ENCODE measurements at places on chromosomes 11 and 22.

DNA sequence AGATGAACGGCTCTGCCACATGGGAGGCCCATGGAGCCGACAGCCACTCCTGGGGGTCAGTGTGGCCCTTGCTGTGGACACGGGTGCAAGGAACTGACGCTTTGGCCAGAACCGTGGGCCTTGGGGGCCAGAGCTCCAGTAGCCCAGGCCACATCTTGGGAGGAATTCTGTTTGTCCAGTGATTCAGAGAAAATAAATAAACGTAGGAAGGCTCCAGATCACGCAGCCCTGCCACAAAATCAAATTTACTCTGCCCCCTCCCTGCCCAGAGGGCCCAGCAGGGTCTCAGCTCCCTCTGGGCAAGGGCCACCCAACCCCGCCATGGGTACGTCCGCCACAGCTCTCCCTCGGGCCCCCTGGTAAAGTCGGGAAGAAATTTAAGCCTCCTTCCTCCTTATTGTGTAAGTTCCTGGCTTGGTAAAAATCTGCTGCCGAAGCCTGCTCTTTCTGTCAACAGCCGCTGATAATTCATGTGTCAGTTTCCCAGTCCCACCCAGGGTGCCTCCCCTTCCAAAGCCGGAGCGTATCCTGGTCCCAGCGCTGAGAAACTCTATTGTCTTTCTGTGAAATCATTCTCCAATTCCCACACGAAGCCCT is 6.9 kb upstream of the MUC5AC start:
- DNase-seq: peak; percentile 62

DNA sequence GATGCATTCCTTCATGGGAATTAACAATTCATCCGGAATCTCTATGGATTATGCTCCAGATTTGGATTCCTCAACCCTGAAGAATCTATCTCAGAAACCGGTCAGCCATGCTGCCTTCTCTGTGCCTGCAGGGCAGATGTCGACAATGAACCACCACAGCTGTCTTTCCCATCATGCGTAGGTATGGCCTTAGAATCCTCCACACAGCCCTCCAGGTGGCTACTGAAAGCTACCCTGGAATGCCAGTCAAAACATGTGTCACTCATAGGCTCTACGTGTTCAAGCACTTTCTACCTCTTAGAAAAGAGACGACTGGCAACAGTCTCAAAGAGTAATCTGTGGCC is 19.4 kb downstream of the MAML2 start:
- DNase-seq: no peak

DNA sequence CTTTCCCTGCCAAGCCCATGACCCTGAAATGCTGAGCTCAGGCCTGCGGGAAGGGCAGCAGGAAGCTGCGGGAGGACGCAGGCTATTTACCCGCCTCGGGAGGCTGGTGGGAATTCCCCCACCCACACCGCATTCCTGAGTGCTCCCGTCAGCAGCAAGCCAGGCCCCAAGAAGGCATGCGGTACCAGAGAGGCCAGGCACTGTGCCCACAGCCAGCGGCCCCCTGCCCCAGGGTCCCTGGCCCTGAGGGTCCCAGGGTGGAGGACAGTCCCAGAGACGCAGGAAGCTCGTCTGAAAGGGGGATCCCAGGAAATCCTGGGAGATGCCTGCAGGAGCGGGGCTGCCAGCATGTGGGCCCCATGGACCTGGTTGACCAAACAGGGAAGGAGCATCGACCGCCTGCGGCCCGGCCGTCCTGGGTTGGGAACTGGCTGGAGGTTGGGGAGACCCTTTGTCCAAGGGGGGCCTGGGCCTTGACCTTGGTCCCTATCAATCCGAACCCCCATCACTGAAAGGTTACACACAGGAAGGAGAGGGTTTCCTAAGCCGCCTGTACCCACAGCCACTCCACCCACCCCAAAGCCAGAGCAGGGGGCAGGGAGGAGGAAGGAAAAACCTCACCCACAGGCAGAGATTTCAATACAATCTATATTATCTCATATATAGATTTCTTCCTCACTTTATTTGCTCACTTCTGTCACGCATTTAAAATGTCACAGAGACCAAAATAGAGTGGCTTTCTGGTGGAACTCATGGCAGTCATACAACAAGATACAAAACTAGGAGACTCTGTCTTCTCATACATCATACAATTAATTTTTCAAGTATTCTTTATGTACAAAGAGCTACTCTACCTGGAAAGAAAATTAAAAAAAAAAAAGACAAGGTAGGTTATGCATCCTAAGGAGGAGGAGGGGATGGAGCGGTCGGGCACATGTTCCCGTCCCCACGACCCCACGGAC is 17.1 kb downstream of the MAFF start:
- DNase-seq: peak; percentile 94

- DNase-seq: no peak
Observed at GRCh38 chr11:83115551-83115950, 41.4 kb upstream of the PCF11 start.

DNA sequence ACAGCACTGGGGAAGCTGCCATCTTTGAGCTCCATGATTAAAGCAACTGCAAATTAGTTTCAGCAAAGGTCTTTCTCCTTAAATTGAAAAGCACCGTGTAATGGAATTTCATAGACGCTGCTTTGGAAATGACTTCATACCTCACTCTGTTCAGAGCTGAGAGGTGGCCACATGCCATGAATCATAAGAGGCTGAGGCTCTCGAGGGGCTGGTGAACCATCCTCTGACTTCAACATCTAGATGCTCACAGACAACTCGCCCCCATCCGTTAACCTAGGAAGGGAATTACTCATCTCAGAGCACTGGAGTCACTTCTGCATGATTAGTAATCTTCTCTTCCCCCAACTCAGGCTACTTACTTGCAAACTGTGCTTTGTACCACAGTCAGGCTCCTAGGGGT is 122.3 kb downstream of the RCN1 start:
- DNase-seq: peak; percentile 99

- DNase-seq: peak; percentile 80
Observed at GRCh38 chr11:107858217-107859070, at the start of gene SLC35F2. TSS of gene SLC35F2 (minus strand) at chr11:107858787. CDS start at chr11:107858767, 20 bp downstream.

DNA sequence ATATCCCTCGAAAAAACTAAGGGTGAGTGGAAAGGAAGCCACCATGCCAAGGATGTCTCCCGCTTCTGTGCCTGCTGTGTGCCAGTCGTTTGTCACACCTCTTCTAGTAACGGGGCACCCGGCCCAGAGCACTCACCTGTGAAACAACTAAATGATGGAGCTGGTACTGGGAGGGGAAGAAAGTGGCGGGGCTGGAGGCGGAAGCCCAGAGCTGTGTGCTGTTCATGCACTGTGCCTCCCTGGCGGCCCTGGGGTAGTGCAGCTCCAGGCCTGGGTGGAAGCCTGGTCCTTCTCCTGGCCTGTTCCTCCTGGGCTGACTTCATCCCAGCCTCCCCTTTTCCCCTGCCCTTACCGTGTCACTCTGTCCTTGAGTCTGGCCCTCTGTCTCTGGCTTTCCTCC is 130.2 kb downstream of the CEP164 start:
- no peak for DNase-seq

DNA sequence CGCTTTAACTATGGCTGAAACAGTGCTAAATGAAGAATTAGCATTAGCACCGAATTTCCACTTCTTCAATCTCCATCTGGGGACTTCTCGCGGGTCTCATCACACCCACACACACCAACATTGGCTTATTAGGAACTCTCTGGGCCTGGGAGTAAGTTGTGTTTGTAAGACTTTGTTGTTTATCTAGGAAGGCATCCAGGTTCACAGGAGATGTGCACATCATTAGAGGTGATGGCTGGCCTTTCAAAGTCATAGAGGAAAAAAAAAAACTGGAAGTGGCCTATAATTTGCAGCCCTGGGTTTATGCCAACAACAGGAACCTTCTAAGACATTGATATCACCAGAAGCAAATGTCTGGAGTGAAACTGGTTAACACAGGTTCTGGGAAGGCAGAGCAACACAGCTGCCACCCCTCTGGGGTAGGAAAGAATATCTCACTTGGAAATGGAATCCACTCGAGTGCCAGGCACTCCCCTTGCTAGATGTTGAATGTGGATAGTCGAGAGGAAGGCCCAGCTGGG is 84.5 kb downstream of the TRAF6 start:
- DNase-seq: no peak

DNA sequence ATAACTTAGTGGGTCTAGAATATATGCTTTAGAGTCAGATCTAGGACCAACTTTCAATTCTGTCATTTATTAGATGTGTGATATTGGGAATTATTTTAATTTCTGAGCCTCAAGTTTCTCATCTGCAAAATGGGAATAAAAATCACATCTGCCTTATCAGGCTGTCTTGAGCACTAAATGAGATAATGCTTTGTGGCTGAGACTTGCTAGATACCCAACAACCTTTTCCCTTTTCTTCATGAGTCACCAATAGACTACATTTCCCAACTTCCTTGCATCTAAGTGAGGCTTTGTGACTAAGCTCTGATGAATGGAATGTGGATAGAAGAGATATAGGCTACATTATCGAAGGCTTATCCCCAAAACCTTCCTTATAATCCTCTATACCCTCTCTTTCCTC is 220.7 kb upstream of the SESN3 start:
- peak; percentile 88 for DNase-seq

DNA sequence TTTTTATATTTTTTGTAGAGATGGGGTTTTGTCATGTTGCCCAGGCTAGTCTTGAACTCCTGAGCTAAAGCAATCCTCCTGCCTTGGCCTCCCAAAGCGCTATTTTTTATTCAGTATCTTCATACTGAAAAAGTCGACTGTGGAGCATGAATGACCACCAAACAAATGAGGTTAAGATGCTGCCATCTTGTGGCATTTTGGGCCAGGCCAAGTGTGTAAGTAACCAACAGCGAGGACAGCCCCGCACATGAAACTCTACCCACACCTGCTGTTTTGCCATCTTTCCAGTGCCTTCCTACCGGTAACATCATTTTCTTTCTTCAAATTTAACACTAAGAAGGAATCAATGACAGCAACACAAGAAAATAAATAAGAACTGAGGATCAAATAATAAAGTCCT is 32.2 kb upstream of the AQP11 start:
- peak; percentile 12 for DNase-seq

DNA sequence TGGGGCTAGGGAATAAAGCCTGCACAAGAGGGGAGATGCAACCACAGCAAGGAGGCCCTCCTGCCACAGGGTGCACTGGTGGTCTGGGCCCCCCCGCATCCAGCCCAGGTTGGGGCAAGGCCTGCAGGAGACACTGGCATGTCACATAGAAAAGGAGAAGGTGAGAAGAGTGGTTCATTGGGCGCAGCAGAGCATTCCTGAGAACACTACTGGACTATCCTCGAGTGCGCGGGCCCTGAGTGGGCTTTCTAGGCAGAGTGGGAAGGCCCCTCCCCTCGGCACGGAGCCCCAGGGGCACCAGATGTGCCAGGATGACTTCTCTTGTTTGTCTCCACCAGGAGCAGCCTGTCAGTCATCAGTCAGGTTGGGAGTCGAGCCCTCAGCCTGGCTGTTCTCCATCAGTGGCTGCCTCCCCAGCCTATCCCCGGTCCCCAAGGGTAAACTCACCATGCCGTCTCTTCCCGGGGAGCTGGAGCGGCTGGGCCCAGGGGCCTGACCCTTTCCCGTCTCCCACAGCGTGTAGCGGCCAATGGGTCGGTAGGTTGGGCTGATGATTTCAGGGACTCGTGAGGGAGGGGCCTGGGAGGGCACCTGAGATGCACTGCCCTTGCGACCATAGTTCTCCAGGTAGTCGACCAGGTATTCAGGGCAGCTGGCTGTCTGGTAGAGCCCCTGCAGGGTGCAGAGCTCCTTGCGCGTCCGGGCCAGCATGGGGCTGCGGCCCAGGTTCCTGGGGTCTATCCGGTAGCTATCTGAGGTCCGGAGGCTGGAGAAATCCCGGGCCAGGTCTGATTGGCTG is 9.0 kb downstream of the USP2 start:
- no peak for DNase-seq

GRCh38 chr11:68457898-68458249 is 2.7 kb upstream of the PPP6R3 start:
- DNase-seq: no peak

DNA sequence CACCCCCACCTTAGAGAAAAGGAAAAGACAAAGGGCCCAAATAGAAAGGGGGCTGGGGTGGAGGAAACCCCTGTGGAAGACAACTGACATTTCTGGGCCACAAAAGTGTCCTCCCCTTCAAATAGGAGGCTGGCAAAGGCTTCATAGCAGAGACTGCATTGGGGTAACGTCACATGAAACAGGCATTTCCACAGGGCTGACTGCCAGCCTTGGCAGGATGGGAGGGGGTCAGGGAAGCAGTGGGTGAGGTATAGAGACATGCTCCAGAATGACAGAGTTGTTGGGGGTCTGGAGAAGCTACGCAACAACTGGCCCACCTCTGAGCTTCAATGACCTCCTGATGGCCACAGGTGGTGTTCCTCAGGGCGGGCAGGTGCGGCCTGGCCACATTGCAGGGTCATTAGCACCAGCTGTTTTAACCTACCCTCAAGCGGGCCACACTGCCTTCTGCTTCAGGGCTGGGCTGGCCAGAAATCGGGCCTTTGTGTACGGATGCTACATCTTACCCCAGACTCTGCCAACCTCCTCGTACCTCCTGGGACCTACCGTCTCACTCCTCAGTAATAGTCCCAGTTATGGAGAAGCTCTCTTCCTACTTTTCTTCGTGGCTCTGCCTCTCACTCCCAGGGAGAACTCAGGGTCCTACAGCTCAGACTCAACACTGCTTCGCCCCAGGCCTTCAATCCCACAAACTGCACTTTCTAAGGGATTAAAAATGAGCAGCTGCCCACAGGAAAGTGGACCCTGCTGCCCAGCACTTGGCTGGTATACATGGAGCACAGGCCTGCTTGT is 160.0 kb upstream of the NCAM1 start:
- no peak for DNase-seq

DNA sequence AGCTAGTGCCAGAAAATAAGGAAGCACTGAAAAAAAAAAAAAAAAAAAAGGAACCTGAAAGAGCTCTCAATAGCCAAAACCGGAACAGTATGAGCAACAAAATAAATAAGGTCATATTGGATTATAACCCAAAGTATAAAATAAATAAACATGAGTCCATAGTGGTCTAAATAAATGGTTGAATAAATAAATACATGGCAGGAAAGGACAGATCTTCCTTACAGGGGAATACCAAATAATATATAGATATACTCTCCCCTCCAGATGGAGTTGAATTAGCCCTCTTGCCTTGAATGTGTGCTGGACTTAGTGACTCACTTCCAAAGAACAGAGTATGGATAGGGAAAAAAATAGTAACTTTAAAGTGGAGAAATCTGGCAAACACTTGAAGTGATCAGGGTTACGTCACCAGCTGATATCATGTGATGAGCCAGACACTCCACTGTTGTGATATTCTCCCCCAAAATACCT is 14.3 kb upstream of the ARRB1 start:
- peak; percentile 78 for DNase-seq

- DNase-seq: peak; percentile 74
Observed at GRCh38 chr11:1548221-1549070, 23.6 kb downstream of the DUSP8 start.

Measured in GM23248 (cell line).